Activated CD8-positive, alpha-beta T cell treated with anti-CD3 and anti-CD28 coated beads, Interleukin-2, amount 10 ng/mL, durations not matched to agents 7 days and 5 days (primary cell): ENCODE measurements at places on chromosomes 1 and 21. TPM values are rescaled to one million over a fixed set of nuclear protein-coding genes. Genes with fewer than 3 reads are reported as not detected.
A peak's percentile ranks its signal among the peaks of the same experiment; 100 is the strongest.

LRRC71 gene
- not detected for total RNA-seq

- no peak overlapping the region for H3K4me3 ChIP-seq
- no peaks in the 10 kb centered on the region for H3K36me3 ChIP-seq
- no peak overlapping the region for H3K27ac ChIP-seq
- no peaks in the 10 kb centered on the region for H3K27me3 ChIP-seq
- H3K4me1 ChIP-seq: no peaks in the 10 kb centered on the region
These were observed 62.1 kb downstream of the RYR2 start for GRCh38 chr1:237104096-237104495.

DNA sequence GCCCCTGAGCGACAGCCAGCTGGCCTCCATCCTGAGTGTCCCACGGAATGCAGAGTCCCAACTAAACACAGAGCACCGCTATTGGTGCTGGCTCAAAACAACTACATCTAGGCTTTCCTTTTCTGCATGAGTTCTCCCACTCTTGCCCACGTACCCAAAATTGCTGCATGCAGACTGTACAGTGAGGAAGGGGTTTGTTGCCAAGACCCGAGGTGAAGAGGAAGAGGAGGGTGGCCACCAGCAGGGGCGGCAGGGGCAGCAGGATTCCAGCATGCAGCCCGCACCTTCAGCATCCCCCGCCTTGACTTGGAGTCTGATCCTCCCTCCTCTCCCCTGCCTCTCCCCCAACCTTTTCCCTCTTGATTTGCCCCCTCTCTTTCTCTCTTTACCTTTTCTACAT, 8.0 kb downstream of the S100A9 start:
- H3K27me3 ChIP-seq: peaks cover 7% of the 10 kb centered on the region
- H3K4me3 ChIP-seq: no peak overlapping the region
- no peak for DNase-seq
- H3K4me1 ChIP-seq: no peaks in the 10 kb centered on the region
- H3K36me3 ChIP-seq: no peaks in the 10 kb centered on the region

BEND5 gene
- 6.7 TPM for total RNA-seq

DNA sequence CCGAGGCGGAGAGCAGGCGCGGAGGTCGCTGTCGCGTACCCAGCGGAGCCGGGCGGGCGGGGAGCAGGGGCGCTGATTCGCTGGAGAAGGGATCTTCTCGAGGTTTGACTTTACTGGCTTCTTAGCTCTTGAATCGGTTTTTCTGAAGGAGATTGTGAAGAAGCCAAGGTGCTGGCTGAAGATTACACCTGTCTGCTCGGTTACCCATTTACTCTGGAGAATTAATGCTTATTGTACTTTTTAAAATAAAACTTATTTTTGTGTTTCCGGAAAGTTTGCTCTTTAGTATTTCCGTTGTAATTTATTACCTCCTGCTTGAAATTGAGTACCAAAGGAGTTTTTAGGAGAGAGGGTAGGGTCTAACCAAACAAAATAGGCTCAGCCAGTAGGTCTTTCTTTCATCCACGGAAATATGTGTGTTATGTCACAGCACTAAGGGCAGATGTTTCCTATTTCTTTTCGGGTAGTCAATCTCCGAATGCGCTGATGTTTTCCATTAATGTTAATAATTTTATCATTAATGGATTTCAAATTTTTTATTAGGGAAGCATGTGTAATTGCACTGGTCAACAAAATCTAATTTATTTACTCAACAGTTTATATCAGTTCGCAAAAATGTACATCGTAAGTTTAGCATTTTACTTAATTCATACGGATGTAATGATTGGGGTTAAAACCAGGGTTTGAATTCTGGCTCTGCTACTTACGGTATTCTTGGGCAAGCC, 510 bp upstream of the GNG5 start:
- H3K27ac ChIP-seq: peak overlapping the region; percentile 99
- H3K4me1 ChIP-seq: peaks cover 29% of the 10 kb centered on the region
- DNase-seq: no peak
- no peaks in the 10 kb centered on the region for H3K27me3 ChIP-seq
- peaks cover 37% of the 10 kb centered on the region for H3K36me3 ChIP-seq

DNA sequence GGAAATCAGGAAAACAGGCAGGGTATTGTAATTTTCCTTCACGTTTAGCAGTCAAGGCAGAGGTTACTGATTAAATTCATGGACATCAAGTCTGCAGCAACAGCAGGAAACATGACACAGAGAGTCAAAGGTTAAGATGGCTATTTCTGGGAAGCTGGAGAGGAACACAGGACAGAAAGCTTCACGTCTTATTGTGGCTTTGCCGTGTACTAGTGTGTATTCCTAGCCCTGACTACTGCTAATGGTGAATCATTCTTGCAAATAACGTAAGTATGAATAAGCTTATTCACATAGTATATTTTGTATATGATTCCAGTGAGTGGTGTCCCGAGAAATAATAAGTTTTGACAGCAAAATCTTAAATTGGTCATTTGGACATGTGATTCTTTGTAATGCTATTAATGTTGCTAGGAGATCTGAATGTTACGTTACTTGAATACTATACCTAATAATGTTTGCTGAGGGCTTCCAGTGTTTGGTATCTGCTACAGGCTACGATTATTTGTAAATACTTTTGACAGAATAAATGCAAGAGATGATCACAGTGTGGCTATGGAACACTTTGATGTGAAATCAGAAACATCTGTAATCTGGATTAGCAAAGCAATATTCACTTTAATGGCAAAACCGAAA, 77.4 kb downstream of the DISP1 start:
- H3K27me3 ChIP-seq: no peaks in the 10 kb centered on the region

DNA sequence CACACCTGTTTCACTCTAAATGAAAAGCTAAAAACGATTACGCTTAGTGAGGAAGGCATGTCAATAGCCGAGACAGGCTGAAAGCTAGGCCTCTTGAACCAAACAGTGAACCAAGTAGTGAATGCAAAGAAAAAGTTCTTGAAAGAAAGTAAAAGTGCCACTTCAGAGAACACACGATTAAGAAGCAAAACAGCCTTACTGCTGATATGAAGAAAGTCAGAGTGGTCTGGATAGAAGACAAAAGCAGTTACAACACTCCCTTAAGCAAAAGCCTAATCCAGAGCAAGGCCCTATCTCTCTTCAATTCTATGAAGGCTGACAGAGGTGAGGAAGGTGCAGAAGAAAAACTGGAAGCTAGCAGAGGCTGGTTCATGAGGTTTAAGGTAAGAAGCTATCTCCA, 130.7 kb downstream of the SIPA1L2 start:
- H3K4me3 ChIP-seq: no peak overlapping the region
- no peaks in the 10 kb centered on the region for H3K27me3 ChIP-seq
- DNase-seq: no peak

TMCO2 gene
- not detected for total RNA-seq

COL6A1 gene
- 0.26 TPM for total RNA-seq

DNA sequence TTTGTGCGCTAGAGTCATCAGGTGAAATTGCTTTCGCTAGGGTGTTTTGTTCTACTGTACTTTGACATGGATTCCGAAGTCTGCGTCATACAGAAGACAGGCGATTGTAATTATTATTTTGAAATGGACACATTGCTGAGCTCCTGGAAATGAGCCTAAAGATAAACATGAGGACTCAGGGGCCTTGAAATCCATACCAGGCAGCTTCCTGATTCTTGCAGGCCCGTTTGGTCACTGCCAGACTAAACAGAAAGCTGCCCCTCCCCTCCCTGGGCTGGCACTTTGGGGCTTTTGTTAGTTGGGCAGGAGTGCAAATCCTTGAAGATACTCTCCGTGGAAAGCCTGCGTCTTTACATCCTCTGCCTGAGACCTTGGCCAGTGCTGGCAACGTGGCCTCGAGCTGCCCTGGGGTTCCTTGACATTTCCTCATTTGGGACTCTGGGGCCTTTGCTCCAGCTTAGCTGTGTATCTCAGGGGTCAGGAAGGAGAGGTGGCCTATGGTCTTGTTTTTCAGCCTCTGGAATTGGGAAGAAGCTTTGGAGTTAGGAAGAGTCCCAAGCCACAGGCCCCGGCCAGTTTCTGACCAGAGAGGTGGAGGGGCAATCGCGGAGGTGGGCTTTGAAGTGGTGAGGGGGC, 26.9 kb upstream of the KCNE2 start:
- H3K27me3 ChIP-seq: peaks cover 2% of the 10 kb centered on the region
- peaks cover 13% of the 10 kb centered on the region for H3K4me1 ChIP-seq
- no peaks in the 10 kb centered on the region for H3K36me3 ChIP-seq
- H3K27ac ChIP-seq: no peak overlapping the region
- H3K4me3 ChIP-seq: no peak overlapping the region
- no peak for DNase-seq

GRCh38 chr1:215970406-215970805, 403.3 kb downstream of the KCTD3 start:
- H3K27ac ChIP-seq: no peak overlapping the region
- DNase-seq: no peak
- H3K4me3 ChIP-seq: no peak overlapping the region
- no peaks in the 10 kb centered on the region for H3K27me3 ChIP-seq
- no peaks in the 10 kb centered on the region for H3K36me3 ChIP-seq

TMEM54 gene
- total RNA-seq: not detected

GRCh38 chr1:47914218-47914938, 82.8 kb downstream of the TRABD2B start:
- no peak overlapping the region for H3K4me3 ChIP-seq
- H3K36me3 ChIP-seq: no peaks in the 10 kb centered on the region
- no peaks in the 10 kb centered on the region for H3K27me3 ChIP-seq
- H3K4me1 ChIP-seq: no peaks in the 10 kb centered on the region

DNA sequence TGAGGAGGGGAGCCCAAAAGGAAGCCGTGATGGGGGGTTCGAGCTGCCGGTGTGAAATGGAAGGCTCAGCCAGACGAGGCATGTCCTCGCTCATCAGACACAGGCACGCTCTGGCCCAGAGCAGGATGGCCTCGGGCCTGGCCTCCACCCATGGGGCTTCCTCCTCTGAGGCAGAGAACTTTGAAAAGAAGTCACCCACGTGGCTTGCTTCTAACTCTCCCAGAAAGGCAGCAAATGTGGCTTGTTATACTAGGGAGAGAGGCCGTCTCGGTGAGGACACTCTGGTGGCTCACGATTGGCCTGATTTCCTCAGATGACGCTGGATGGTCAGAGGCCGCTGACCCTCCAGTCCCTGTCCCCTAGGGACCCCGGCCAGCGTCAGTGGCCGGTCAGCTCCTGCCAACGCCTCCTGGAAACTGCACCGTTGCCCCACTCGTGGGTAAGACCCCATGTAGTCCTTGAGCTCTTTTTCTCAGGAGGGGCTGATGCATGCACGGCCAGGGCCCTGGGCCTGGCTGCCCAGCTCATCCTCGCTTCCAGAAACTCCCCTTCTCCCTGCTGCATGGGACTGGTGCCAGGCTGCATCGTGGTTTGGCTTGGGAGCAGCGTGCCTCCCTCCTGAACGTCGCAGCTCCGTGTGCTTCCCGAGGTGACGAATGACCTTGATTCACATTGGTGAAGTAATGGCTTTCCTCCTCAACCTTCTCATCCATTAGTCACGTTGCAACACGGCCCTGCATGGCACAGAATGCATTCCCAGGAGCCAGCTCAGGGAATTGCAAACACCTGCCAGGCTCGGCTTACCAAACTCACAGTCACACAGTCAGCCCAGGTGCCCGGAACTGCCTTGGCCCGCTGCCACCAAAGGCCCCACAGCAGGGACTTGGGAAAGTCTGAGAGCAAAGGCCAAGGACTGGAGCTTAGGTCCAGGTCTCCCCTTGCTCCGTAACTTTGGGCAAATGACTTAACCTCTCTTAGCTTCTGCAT, 58.8 kb downstream of the TOMM20 start:
- DNase-seq: no peak
- H3K27ac ChIP-seq: no peak overlapping the region
- no peaks in the 10 kb centered on the region for H3K36me3 ChIP-seq
- no peak overlapping the region for H3K4me3 ChIP-seq

DNA sequence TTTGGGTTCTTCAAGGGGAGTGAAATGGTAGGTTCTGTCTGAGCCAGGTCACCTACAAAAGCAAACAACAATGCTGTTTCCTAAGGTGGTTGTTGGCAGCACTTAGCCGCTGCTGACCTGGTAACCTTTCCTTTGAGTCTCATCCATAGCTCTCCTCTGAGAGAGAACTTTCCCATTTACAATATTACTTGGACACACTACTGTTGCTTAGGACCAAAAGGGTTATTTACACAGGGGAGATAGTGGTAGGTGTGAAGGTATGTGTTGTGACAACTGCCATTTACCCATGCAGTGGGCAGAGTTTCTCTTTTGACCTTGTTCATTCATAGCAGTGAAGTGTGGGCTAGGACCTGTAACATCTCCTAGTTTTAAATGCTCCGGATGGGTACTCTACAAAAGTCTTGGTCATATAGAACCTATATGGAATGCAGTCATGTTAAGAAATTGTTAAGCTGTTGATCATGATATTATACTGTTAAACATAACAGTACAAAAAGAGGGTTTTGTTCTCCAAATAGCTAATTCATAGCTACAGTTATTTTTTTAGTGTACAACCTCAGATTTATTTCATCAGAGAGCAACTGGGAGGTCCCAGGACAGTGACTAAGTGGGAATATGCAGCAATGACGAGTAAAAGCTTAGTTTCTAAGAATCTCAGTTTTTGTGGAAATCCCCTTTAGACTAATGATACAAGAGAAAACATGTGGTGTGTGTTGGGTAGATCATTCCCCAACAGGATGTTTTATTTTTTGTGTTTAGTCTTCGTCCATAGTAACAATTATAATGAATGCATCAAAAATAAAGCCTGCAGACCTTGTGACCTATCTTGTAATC, 219.7 kb downstream of the NFIA start:
- DNase-seq: no peak
- H3K27ac ChIP-seq: no peak overlapping the region

GRCh38 chr21:37546949-37547614, 180.5 kb downstream of the DYRK1A start:
- H3K4me3 ChIP-seq: no peak overlapping the region
- DNase-seq: no peak
- peaks cover 4% of the 10 kb centered on the region for H3K4me1 ChIP-seq
- H3K36me3 ChIP-seq: no peaks in the 10 kb centered on the region

GRCh38 chr1:110188035-110188618, 22.0 kb upstream of the KCNC4 start:
- H3K4me1 ChIP-seq: no peaks in the 10 kb centered on the region
- no peak for DNase-seq
- no peak overlapping the region for H3K27ac ChIP-seq
- H3K27me3 ChIP-seq: peaks cover 12% of the 10 kb centered on the region
- H3K36me3 ChIP-seq: no peaks in the 10 kb centered on the region

DNA sequence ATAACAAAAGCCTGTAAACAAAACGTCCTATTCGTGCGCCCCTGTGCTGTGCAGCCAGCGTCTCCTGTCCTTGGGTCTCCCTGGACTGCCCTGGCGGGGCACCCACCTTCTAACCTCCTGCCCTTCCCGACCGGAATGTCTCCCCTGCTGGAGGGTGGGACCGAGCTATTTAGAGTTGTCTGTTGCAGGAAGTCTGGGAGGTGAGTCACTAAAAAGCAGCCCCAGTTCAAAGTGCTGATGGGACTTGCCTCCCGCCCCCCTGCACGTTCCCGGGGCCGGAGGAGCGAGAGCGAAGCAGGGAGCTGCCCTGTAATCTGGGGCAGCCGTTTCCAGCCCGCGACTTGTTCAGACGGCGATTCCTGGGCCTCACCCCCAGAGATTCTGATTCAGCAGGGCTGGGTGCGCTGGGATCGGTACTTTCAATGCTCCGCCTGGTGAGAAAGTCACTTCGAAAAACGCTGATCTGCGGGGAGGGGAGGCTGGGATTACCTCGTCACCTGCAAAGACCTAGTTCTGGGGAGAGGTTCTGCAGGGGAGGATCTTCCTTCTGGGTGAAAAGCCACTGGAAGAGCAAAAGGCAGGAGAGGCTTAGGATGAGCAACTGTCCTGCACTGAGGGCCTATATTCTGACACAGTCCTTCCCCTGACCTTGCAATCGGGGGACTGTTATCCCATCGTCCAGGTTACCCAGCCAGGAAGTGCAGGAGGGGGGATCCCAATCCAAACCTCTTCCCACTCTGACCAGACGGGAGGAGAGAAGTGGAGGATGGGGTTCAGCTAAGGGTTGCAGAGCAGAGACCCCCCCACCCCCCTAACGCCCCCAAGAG, 1.2 kb upstream of the DHRS3 start:
- H3K36me3 ChIP-seq: peaks cover 35% of the 10 kb centered on the region
- peak; percentile 73 for DNase-seq
- peak overlapping the region; percentile 99 for H3K4me3 ChIP-seq
- peaks cover 54% of the 10 kb centered on the region for H3K4me1 ChIP-seq
- no peaks in the 10 kb centered on the region for H3K27me3 ChIP-seq
